ENCODE measurements at places on chromosomes 1 and 21.

GRCh38 chr1:180530501-180530900 is 28.1 kb upstream of the ACBD6 start:
- DNase-seq: no peak

DNA sequence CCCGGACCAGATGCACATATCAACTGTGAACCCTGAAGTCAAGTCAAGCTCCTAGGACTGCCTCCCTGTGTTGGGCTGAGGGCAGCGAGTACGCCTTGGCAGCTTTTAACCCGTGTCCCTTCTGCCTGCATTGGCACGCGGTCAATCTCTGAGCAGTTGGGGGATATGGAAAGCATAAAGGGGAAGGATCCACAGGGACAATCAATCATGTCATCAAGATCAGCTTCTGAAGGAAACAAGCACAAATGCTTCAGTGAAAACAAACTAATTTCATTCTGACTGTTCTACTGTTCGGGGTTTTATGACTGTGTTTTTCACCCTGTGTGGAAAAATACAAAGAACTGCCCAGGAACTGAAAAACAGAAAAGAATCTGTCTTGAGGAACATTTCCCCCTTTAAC is 106.2 kb downstream of the RUNX1 start:
- no peak for DNase-seq

- DNase-seq: no peak
Measured at GRCh38 chr1:4495809-4496208, 158.6 kb upstream of the AJAP1 start.

DNA sequence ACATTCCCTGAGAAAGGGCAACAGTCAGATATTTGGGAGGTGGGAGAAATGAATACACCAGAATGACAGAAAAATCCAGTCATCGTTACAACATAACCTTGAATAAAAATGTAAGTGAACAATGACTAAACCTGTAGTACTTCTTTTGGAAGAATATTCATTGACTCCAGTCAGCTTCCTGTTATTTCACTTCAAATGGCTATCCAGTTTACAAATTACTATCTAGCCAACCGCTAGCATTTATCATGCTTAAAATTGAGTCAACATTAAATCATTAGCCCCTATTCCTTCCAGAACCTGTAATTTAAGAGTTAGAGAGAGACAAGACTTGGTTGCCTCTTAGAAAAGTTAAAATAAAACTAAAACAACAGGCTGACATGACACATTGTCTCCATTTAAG is 33.6 kb downstream of the WLS start:
- no peak for DNase-seq

DNA sequence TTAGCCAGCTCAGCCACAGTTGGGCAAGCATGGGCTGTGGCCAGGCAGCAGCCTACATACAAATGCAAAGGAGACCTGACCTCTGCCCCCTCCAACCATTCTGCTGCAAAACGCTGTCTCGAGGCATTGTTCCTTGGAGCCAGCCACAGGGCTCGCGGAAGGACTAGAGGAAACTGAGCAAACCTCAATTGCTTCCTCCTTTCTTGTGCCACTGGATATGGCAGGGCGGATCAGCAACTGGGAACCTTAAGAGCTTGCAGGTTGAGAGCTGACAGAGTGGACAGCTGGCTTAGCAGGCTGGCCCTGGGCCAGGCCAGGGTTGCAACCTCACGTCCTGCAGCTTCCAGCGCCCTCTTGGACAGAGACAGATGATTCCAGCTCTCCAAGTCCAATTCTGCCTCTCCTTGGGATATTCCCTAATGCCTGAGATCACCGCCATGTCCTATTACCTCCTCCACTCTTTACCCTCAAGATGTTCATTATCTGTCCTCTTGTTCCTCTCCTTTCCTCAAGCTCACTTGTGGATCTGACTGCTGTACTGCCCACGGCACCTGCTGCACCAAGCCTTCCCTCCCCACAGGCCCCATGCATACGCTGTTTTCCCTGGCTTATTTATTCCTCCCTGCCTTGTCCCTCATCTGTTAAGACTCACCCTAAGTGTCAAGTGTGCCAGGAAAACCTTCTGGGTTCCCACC is 67.5 kb downstream of the SDC3 start:
- no peak for DNase-seq

- no peak for DNase-seq
Measured at GRCh38 chr1:233005703-233006102, 55.3 kb downstream of the NTPCR start.

Measured in brain pericyte (primary cell).